ENCODE measurements at places on chromosomes 3 and 15.

DNA sequence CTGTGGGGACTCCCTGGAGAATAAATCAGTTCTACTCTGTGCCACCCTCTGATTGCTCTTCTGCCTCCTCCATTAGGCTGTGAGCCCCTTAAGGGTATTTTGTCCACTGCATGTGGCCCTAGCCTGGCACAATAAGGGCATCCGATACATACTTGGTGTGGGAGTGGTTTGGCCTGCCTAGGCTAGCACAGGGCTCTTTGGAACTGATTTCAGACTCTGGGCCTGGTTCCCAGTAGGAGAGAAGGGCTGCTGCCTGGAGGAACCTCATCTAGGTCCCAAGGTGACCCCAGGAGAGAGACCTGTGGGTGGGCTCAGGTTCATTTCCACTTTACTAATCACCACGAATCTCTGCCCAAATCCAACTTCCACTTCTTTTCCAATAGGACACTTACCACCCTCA is 5.3 kb upstream of the CTDSPL start:
- no peak for DNase-seq

DNA sequence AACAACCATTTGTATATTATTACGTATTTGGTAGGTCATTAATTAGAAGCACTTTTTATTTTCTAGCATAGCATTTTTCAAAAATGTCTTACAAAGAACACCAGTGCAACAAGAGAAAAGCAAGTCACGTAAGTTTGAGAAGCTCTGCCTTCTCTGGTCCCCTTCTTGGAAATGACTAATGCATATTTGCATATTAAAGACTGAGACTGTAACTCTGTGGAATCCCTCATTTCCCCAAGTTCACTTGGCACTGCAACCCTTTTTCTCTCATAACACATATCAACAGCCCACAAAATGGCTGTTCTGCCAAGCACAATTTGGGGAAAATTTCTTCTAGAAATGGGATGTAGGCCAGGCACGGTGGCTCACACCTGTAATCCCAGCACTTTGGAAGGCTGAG is 176.3 kb downstream of the ERC2 start:
- no peak for DNase-seq

GRCh38 chr3:105499961-105500360 is 133.3 kb downstream of the ALCAM start:
- no peak for DNase-seq

DNA sequence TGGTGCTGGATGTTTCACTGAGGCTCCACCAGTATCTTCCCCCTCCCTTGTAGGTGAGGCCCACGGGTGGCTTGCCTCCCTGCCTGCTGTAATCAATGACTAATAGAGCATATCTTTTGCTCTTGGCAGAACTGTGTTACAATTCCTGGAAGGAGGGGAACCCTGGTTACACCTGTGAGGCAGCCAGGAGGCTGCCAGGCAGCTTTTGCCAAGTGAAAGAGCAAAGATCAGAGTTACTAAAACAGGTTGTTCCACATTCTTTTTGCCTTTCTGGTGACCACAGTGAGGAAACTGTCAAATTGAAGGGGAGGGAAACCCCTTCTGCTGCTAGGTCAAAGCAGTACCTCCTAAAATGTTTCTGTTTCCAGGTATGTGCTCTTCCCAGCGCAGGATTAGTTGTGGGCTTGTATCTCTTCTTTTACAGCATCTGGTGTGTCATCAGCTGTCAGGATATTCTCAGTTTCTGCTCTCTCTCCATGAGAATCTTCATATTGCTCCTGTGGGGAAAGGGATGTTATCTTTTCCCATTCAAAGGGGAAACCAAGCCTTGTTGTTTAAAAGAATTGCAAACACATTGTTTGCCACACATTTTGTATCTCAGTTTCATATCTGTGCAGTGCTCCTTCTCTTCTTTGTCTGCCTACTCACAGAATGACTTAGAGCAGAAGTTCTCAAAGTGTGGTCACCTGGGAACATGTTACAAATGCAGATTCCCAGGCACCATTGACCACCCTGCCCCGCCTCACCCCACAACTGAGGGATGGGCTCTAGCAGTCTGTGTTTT is 137.4 kb upstream of the UMPS start:
- no peak for DNase-seq

- no peak for DNase-seq
Observed at GRCh38 chr3:186993210-186993782, 63.0 kb downstream of the ST6GAL1 start.

DNA sequence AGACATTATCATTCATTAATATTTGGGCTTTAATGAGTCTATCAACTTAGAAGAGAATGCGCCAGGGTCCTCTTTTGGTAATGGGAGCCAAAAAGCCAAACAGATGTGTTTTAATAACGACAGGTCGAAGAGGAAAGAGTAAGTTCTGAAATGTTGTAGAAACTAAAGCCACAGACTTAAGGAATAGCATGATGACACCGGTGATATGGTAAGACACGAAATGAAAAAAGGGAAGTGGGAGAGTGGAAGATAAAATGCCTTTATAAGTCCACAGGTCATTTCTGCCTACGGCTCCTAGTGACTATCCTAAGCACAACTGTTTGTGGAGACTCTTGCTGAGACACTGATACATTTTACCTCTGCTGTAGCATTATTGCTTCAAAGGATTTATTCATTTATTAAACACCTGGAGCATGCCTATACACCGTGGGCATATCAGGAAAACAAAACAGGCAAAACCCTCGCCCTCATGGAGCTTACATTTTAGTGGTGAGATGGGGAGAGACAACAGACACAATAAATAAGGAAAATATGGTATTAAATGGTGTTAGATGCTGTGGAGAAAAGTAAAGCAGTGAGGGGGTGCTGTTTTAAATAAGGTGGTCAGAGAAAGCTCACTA is 11.7 kb upstream of the CD47 start:
- DNase-seq, result no peak

DNA sequence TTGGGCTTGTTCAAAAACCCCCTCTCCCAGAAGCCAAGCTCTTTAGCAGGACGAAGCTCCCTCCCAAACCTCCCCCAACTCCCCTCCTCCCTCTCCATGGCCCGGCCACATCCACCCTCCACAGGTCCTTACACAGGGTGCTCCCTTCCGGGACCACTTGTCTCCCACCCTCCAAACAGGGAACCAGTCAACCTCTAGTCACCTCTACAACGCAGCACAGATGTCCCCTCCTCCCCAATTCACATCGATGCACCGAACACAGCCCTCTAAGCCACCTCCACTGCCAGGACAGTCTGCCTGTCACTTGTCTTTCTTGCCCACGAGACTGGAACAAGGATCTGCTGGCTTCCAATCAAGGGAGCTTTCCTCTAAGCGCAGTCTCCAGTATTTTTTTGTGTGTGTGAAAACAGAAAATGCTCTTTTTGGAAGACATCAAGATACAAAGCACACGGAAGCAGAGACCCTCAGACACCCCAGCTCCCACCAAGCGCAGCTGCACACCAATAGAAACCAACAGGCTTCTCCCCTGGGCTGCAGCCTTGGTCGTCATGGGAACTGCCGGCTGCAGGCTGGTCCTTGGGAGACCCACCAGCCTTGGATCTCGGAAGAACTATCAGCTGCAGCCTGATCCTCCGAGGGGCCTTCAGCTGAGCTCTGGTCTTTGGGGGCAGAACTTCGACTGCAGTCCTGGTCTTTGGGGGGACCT is 26.5 kb downstream of the IQSEC1 start:
- no peak for DNase-seq

- DNase-seq, result no peak
Observed at GRCh38 chr3:129506231-129506742, 22.2 kb upstream of the RHO start.

DNA sequence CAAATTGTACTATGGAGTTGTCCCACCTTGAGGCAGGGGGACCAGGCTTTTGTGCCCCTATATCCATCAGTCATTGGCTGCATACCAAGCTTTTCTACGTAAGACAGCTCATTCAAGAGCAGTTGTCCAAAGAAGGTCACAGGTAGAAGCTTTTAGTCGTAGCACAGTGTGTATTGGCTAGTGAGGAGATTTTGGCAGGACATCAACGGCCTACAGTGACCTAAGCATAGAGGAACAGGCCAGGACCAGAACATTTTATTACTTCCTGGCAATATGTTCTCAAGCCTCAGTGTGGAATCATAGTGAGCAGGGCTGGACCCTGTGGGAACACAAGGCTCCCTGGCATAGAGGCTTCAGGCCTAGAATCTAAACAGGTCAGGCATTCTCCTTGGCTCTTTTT is 105.4 kb upstream of the ANKRD28 start:
- peak; percentile 28 for DNase-seq

- DNase-seq, result no peak
Observed at GRCh38 chr15:50415752-50416404, 8.3 kb upstream of the USP8 start.

- no peak for DNase-seq
Observed at GRCh38 chr3:149331396-149331795, 2.0 kb downstream of the TM4SF18 start.

- no peak for DNase-seq
Observed at GRCh38 chr15:86538141-86538540, 458.5 kb downstream of the AGBL1 start.

GRCh38 chr15:100041127-100041828 is 300.5 kb downstream of the ADAMTS17 start:
- DNase-seq, result no peak

DNA sequence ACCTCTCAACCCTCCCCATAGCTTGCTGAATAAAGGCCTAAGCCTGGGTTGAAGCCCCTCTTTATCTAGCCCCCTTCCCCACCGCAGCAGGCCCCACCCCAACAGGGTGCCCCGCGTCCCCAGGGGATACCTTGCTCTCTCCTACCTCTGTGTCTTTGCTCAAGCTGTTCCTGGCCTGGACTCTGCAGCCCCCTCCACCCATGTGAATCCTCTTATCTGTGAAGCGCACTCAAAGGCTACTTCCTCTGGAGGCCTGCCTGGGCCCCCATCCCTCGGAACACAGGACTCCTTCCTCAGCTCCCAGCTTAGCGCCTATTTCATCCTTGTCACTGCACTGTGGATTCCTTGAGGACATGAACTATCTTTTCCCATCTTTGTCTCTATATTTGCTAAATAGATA is 61.4 kb upstream of the HERC1 start:
- no peak for DNase-seq

DNA sequence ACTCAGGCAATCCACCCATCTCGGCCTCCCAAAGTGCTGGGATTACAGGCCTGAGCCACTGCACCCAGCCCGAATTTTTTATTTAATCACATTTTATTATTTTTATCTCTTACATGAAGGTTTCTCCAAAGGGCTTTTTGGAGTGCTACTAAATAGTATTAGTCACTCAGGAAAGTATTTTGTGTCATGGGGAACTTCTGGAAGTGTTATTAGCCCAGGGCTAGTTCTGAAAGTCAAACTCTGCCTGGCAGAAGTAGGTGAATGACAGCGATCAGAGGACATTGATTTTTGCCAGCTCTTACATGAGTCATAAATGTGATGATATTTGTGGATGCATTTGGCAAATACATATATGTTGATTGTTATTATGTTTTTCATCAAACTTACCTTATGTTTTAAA is 48.7 kb downstream of the ZPLD1 start:
- no peak for DNase-seq

DNA sequence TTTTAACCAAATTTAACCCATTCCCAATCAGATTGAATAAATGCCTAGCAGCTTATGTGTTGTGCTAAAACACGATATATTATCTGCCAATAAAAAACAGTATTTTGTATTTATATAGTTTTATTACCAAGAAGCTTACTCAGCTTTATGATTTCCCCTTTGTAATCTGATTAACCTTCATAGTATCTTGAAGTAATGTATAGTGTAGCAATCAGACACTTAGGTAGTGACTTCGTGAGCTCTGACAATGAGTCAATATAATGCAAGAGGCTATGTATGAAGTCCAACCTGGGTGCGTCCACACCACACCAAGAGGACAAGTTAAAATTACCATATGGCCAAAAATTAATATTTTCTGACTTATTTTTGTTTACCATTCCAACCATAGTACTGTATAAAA is 2.1 kb upstream of the CNBP start:
- no peak for DNase-seq

GRCh38 chr15:70234256-70234905 is 136.7 kb upstream of the TLE3 start:
- DNase-seq, result peak; percentile 93

- DNase-seq, result peak; percentile 18
Observed at GRCh38 chr3:135895734-135896121, 69.8 kb upstream of the PPP2R3A start.

- peak; percentile 67 for DNase-seq
Observed at GRCh38 chr3:183185696-183186095, 23.2 kb upstream of the LAMP3 start.

DNA sequence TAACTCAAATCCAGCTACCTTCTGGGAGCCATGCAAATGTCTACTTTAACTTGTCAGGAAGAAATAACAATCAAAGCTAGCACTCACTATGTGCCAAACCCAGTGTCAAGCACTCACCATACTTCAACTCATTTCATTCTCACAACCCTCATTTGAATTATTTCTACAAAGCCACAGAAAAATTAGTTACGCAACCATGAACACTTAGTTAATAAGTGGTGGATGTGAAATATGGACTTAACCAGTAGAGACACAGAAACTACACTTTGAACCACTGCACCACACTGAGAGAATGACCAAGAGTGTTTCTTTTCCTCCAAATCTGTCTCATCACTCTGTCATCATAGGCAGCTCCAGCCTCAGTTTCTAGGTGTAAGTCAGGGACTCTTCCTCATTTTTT is 91.0 kb upstream of the MBNL1 start:
- no peak for DNase-seq

- no peak for DNase-seq
Observed at GRCh38 chr15:98124581-98124980, 164.1 kb downstream of the ARRDC4 start.

- no peak for DNase-seq
Observed at GRCh38 chr15:68599560-68600071, 20.8 kb downstream of the CORO2B start.
